ENCODE measurements at places on chromosomes 2 and 18. TPM values are rescaled to one million over a fixed set of nuclear protein-coding genes. Genes with fewer than 3 reads are reported as not detected.
A peak's percentile ranks its signal among the peaks of the same experiment; 100 is the strongest.

DSG1 gene
- total RNA-seq, result not detected

GRCh38 chr18:76923485-76924085 lies 101.2 kb downstream of the ZNF236 start:
- no peak overlapping the region for H3K27ac ChIP-seq
- no peak for DNase-seq
- H3K36me3 ChIP-seq, result peaks cover 40% of the 10 kb centered on the region

DNA sequence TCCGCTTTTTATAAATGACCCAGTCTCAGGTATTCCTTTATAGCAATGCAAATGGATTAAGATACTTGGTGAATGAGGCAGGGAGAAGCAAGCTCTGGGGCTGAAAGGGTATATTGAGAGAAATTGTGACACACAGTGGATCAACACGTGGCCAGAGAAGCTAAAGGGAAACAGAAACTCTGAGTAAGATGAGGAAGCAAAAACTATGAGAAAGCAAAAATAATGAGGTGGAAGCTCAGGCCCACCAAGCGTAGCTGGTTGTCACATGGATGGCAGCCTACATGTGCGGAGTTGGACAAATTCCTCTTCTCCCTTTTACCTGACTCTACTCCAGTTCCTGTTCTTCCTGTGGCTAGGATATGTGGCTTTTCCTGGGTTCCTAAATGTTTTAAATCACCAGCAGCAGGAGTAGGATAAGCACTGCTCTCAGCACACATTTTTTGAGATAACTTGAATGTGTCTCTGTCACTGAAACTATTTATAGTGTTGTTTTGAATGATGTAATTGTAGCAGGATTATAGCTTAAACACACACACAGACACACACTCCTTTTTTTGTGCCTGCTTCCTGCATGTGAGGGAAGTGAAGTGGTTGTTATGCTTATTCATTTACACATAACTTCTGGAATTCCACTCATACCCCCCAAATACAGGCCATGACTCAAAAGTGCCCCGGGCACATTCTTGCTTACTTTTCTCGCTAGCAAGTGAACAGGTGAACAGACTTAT lies 30.1 kb upstream of the EPC2 start:
- H3K4me3 ChIP-seq, result peak overlapping the region; percentile 26
- H3K27me3 ChIP-seq, result no peaks in the 10 kb centered on the region
- DNase-seq, result no peak
- H3K4me1 ChIP-seq, result peaks cover 29% of the 10 kb centered on the region

DNA sequence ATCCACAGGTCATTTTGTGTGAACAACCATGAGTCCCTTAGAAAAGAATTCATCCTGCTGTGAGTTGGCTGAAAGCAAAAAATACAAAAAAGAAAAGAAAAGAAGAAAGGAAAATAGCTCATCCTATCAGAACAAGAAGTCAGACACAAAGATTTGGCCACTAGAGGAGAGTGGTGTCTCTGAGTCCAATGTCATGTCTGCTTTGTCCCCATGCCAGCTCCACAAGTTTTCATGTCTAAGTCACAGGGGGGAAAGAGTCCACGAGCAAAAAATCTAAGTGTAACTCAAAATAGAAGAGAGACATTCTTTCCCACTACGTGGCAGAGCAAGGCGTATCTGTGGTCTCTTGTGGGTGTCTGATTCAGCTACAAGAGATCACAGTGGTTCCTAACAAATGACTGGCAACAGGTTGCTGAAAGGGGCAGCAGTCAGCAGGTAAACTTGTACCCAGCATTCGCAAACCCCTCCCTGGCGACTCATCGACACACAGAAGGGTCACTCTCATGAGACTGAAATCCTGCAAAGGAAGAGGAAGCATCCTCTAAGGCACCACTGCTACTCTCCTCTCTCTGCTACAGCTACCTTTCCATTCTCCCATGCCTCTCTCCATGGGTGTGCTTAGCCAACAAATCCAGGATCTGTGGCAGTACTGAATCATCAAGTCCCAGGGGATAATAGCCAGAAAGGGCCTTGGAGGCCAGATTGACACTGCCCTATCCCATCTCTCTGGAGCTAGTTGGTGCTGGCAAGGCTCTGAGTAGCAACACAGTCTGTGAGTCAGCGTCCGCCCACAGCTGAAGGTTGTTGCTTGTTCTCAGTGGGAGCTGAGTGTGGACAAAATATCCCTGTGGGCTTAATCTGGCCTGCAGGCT lies 123.0 kb upstream of the SLC39A10 start:
- peaks cover 44% of the 10 kb centered on the region for H3K4me1 ChIP-seq
- H3K27me3 ChIP-seq, result no peaks in the 10 kb centered on the region
- H3K36me3 ChIP-seq, result no peaks in the 10 kb centered on the region
- no peak for DNase-seq
- H3K4me3 ChIP-seq, result peak overlapping the region; percentile 50
- H3K27ac ChIP-seq, result peak overlapping the region; percentile 96

- no peak overlapping the region for H3K4me3 ChIP-seq
- no peak overlapping the region for H3K27ac ChIP-seq
- peaks cover 12% of the 10 kb centered on the region for H3K27me3 ChIP-seq
- no peak for DNase-seq
- H3K36me3 ChIP-seq, result no peaks in the 10 kb centered on the region
Observed at GRCh38 chr2:66534461-66534860, 99.5 kb downstream of the MEIS1 start.

DNA sequence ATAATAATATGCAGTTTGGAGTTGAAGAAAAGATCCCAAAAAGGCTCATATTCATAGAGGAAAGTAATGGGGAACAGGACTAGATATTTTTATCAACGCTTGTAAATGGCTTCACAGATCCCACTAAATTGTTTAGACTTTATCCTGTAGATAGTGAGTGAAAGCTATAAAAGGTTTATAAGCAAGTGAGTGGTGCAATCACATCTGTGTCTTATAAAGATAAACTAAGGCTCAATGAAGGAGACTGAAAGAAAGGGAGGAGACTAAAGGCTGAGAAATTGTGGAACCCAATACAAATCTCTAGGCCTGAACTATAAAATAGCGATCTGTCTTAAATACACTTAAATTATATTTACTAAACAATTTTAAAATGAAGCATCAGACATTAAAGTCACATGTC lies 7.7 kb downstream of the SP3 start:
- peaks cover 63% of the 10 kb centered on the region for H3K4me1 ChIP-seq
- H3K36me3 ChIP-seq, result peaks cover 46% of the 10 kb centered on the region
- H3K4me3 ChIP-seq, result no peak overlapping the region
- no peak overlapping the region for H3K27ac ChIP-seq

GRCh38 chr2:128435576-128436478 lies 117.2 kb upstream of the HS6ST1 start:
- peaks cover 12% of the 10 kb centered on the region for H3K4me1 ChIP-seq
- H3K36me3 ChIP-seq, result no peaks in the 10 kb centered on the region
- H3K27ac ChIP-seq, result no peak overlapping the region
- no peaks in the 10 kb centered on the region for H3K27me3 ChIP-seq
- H3K4me3 ChIP-seq, result no peak overlapping the region

DNA sequence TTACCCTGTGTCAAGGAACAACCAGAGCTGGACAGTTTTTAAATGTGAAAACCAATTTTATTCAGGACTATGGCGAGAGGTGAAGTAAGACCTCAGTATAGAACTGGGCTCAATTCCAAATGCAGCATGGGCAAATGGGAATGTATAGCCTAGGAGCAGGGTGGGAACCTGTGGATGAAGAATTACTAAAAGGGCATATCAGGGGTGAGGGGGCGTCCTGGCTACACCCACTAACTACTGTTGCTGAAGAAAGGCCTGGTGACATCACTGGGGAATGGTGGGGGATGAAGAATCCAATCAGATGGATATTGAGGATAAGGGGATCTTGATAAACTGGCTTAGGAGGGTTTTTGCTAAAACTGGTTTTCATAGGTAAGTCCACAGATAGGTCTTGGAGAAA lies 27.3 kb upstream of the IL37 start:
- DNase-seq, result no peak
- no peak overlapping the region for H3K27ac ChIP-seq
- peaks cover 6% of the 10 kb centered on the region for H3K27me3 ChIP-seq
- H3K36me3 ChIP-seq, result no peaks in the 10 kb centered on the region
- no peak overlapping the region for H3K4me3 ChIP-seq

- no peak for DNase-seq
- H3K27me3 ChIP-seq, result peaks cover 2% of the 10 kb centered on the region
- no peak overlapping the region for H3K27ac ChIP-seq
- H3K4me1 ChIP-seq, result no peaks in the 10 kb centered on the region
- no peak overlapping the region for H3K4me3 ChIP-seq
- no peaks in the 10 kb centered on the region for H3K36me3 ChIP-seq
Observed at GRCh38 chr18:72672364-72673184, 128.4 kb upstream of the CBLN2 start.

ANKRD62 gene
- total RNA-seq, result not detected

DNA sequence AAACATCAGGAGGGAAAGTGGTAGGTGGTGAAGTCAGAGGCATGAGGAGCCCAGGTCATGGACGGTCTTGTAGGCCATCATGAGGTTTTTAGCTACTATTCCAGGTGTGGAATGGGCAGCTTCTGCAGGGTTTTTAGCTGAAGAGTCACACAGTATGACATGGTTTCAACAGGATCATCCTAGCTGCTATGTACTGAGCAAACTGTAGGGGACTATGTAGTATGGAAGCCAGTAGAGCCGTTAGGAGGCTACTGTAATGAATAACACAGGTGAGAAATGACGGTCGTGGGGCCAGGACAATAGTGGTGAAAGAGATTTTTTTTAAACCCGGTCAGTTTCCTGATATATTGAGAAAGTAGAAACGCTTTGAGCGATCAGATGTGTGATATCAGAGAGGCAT lies 167.6 kb upstream of the FN1 start:
- DNase-seq, result no peak
- H3K4me3 ChIP-seq, result no peak overlapping the region
- no peaks in the 10 kb centered on the region for H3K27me3 ChIP-seq

DNA sequence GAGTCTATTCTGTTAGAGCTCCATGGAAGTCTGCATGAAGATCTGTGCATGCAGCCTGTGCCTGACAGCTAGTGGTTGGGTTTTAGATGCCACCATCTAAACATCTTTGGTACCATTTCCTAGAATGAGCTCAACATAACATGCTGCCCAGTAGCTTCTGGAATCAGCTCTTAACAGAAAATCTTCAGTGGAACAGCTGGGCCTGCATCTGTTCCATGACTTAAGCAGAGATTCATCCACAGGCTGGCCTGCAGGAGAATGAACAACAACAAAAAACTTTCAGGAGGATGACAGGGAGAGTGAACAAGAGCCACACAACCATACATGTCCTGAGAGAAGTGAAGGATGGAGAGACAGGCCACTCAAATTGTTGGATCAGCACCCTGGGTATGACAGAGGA lies 316.6 kb downstream of the RDH14 start:
- H3K27me3 ChIP-seq, result peaks cover 10% of the 10 kb centered on the region
- no peak overlapping the region for H3K4me3 ChIP-seq
- H3K4me1 ChIP-seq, result no peaks in the 10 kb centered on the region
- no peak for DNase-seq
- no peaks in the 10 kb centered on the region for H3K36me3 ChIP-seq

DNA sequence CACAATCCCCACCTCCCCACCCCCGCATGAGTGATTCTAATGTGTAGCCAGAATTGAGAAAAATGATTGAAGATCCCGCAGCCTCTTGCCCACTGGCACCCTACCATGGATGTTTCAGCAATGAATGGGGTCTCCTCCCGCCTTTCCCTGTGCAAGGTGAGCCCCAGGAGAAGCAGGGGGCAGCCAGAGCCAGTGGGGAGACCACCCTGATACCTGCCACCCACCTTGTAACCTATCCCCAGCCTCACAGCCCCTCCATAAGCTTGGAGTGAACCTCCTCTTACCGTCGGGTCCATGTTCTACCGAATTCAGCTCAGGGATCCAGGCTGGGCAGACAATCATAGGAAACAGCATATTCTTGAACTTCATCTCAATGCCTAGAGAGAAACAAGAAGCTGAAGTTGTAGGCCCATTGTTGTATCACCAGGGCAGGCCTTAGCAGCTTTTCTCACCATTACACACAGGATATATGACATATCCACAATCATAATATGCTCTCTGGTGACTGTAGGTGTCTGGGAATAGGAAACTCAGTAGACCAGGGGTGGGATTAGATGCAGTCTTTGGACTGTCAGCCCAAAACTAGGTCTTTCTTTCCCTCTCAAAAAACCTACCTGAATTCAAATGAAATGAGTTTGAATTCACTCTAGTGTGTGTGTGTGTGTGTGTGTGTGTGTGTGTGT lies 30.9 kb downstream of the XDH start:
- DNase-seq, result no peak
- H3K4me3 ChIP-seq, result no peak overlapping the region
- H3K36me3 ChIP-seq, result peaks cover 1% of the 10 kb centered on the region
- peaks cover 9% of the 10 kb centered on the region for H3K4me1 ChIP-seq
- H3K27me3 ChIP-seq, result no peaks in the 10 kb centered on the region

- DNase-seq, result no peak
- no peaks in the 10 kb centered on the region for H3K36me3 ChIP-seq
- no peak overlapping the region for H3K27ac ChIP-seq
- no peaks in the 10 kb centered on the region for H3K4me1 ChIP-seq
- peaks cover 30% of the 10 kb centered on the region for H3K27me3 ChIP-seq
- no peak overlapping the region for H3K4me3 ChIP-seq
Observed at GRCh38 chr2:41771710-41772109, 276.1 kb upstream of the PKDCC start.

FECH gene
- total RNA-seq, result 31.8 TPM

DNA sequence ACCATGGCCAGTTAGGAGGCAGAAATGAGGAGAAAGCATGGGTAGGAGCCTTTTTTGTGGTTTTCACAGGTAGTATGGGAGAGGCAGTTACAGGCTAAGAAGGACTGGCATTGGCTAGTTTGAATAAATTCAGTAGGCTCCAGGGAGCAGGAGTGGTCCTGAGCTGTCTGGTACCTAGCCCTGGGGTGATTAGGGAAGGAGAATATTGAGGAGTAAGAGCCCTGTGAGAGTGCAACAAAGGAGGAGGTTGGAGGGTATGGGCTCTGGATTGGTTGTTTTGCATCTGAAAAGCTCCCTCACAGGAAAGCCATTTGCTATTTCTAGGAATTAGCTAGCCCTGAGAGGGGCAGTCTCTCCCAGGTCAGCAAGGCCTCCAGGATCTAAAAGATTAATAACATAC lies 13.3 kb upstream of the TCF7L1 start:
- H3K27ac ChIP-seq, result no peak overlapping the region
- no peaks in the 10 kb centered on the region for H3K36me3 ChIP-seq
- peak; percentile 34 for DNase-seq

- no peaks in the 10 kb centered on the region for H3K27me3 ChIP-seq
- peak overlapping the region; percentile 20 for H3K27ac ChIP-seq
- peaks cover 55% of the 10 kb centered on the region for H3K4me1 ChIP-seq
- no peaks in the 10 kb centered on the region for H3K36me3 ChIP-seq
- DNase-seq, result no peak
Observed at GRCh38 chr2:62741954-62742722, 36.6 kb downstream of the EHBP1 start.

DNA sequence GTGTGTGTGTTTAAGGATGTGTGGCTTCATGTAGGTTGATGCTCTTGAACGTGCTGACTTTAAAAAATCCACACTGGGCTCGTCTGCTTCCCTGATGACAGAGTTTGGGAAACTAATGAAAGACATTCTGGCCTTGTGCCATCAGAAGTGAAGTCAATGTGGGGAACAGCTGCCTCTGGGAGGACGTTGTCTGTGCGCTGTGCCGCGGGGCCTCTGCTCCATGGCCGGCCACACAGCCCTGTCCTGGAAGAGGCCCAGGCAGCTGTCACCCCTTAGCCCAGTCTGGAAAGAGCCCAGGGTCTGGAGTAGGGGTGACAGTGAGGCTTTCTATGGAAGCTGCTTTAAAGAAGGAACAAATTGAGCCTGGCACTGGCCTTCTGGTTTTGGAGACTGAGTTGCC lies 155.8 kb downstream of the SH3RF3 start:
- peak overlapping the region; percentile 71 for H3K27ac ChIP-seq
- H3K4me1 ChIP-seq, result peaks cover 91% of the 10 kb centered on the region
- H3K4me3 ChIP-seq, result no peak overlapping the region
- H3K36me3 ChIP-seq, result peaks cover 2% of the 10 kb centered on the region
- H3K27me3 ChIP-seq, result no peaks in the 10 kb centered on the region

GRCh38 chr18:5276947-5277346 lies 18.6 kb downstream of the ZBTB14 start:
- no peaks in the 10 kb centered on the region for H3K4me1 ChIP-seq
- peaks cover 20% of the 10 kb centered on the region for H3K27me3 ChIP-seq
- no peak overlapping the region for H3K4me3 ChIP-seq
- no peak overlapping the region for H3K27ac ChIP-seq

UGT1A10 gene
- not detected for total RNA-seq
